Forelimb muscle (tissue), 1 donor: ENCODE measurements at places on chromosomes 7 and 10.
A peak's percentile ranks its signal among the peaks of the same experiment; 100 is the strongest.

- no peak for DNase-seq
Observed at GRCh38 chr7:83149466-83149865, 13.2 kb downstream of the PCLO start.

GRCh38 chr7:130988443-130988842 lies 254.4 kb upstream of the KLF14 start:
- no peak for DNase-seq

GRCh38 chr7:130281260-130281659 lies 11.7 kb upstream of the CPA4 start:
- DNase-seq, result peak; percentile 91

DNA sequence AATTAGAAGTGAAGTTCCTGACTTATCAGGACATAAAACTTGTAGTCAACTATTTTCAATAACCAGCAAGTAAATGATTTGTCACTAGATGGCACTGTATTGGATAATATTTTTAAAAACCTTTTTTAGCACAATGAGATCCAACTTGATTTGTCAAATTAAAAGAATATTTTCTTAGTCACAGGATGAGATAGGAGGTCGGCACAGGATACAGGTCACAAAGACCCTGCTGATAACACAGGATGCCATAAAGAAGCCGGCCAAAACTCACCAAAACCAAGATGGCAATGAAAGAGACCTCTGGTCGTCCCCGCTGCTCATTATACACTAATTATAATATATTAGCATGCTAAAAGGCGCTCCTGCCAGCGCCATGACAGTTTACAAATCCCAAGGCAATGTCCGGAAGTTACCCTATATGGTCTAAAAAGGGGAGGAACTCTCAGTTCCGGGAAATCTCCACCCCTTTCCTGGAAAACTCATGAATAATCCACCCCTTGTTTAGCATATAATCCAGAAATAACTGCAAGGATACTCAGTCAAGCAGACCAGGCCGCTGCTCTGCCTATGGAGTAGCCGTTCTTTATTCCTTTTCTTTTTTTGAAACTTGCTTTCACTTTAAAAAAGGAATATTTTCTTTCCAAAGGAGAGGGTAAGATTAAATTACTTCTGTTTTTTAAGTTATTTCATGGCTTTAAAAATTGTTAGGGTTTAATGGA lies 255.7 kb upstream of the MKLN1 start:
- DNase-seq, result no peak

- no peak for DNase-seq
Observed at GRCh38 chr10:132133449-132134240, 53.1 kb upstream of the DPYSL4 start.

- DNase-seq, result no peak
Observed at GRCh38 chr7:130322615-130323014, 22.0 kb upstream of the CPA5 start.

DNA sequence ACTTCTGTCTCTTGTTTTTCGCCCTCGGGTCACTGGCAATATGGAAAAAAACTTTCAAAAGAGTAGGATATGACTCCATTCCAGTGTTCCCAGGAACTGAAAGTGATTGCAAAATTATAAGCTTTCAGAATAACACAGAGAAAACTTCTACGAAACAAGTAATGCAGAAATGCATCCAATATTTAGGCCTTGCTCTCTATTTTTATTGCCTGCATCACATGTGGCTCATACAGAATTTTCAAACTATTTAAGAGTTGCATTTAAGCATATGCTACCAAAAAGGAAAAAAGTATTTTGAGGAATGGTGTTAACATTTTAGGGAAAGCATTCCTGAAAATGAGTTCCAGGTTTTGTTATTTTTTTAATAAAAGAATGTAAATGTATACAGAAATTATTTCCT lies 228.0 kb downstream of the CACNB2 start:
- DNase-seq, result no peak

DNA sequence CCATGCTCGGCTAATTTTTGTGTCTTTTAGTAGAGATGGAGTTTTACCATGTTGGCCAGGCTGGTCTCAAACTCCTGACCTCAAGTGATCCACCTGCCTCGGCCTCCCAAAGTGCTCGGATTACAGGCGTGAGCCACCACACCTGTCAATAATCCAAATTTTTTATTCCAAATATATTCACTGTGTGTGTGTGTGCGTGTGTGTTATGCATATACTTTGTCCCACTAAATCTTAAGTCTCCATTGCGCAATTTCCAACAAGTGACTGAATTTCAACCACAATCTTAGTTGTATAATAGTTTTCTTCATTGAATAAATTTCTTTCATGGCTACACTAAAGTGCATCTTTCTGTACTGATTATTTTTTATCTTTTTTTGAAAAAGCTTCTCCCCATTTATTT lies 2.7 kb downstream of the KRIT1 start:
- DNase-seq, result no peak

GRCh38 chr10:35412900-35413491 lies 76.7 kb downstream of the CCNY start:
- no peak for DNase-seq

DNA sequence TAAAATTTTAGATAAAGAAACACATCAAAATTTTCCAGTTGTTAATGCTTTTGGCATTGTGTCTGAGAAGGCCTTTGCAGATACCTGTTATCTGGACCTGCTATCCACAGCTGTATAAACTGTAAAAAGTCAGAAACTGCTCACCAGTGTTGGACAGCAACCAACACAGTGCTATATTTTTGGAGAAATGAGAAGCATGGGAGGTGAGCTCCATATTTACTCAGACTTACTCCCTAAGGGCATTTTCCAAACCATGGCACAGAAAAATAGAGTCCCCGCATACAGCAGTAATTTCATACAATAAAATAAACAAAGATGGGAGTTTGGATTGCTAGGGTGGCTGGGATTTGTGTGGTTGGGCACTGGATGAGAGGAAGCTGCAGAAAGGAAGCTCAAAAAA lies 136.3 kb upstream of the GLI3 start:
- no peak for DNase-seq

DNA sequence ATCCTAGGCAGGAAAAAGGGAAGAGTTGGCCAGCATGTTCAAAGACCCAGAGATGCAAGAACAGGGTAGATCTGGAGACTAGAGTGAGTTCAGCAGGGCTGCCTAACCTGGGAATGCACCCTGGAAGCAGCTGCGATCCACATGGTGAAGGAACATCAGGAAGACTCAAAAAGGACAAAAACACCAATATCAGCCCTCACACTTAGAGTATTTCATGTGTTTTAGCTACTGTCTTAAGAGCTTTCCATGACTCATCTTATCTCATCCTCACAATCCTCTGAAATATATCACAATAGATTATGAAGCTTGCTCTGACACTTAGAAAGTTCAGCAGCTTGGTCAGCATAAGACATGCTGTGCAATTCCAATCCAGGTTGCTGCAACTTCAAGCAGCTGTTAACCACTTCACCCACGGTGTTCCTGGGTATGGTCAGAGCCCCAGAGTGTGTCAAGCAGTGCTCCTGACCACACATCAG lies 380.9 kb downstream of the PARD3 start:
- DNase-seq, result no peak

DNA sequence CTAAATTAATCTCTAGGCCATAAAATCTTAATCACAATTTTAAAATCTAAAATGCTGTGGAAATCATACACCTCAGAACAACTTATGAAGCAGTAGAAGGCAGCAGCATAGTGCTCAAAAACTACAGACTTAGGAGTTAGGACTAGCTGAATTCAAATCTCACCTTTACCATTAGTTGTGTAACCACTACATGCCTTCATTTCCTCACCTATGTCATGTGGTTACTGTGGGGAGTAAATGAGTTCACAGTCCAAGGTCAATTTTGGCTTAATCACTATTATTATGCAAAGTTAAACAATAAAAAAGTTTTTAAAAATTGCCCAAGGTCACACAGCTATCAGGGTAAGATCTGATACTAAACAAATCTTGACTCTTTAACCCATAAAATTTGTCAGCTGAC lies 37.0 kb downstream of the SNX13 start:
- DNase-seq, result no peak

DNA sequence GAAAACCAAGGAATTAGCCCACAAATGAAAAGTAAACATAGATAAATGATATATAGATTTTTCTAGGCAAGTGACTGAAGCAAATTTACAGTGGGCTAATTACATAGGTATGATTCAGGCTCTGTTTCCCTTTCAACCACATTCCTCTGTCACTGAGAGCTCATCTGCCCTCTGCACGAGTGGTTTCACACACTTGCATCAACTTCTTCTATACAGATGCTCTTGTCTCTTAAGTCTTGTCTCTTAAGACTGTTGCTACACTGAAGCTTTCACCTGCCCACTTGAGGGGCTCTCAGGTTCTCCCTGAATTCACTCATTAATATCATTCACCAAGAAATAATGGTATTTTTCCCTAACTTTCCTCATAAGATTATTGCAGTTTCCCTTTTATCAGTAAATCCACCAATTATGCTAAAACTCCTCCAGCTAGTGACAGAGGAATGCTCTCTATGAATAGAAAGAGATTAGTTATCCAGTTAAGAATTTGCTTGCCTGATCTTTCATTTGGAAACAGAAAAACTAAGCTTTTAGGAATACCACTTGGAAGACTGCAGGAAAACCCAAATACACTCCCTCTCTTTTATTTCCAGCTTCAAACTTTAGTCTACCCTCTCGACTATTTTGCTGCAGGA lies 95.7 kb downstream of the ELAPOR2 start:
- no peak for DNase-seq

GRCh38 chr7:143217806-143218205 lies 4.0 kb upstream of the TAS2R40 start:
- DNase-seq, result no peak

DNA sequence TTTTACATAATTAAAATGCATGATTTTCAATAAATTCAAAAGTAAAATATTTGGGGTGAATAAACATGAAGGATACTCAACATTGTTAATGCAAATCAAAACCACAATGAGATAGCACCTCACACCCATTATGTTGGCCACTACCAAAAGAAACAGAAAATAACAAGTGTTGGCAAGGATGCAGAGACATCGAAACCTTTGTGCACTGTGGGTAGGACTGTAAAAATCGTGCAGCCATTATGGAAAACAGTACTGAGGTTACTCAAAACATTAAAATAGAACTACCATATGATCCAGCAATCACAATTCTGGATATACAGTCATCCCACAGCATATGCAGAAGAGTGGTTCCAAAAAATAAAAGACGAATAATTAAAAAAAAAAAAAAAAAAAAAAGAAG lies 13.1 kb downstream of the EZH2 start:
- DNase-seq, result no peak

- DNase-seq, result no peak
Observed at GRCh38 chr10:48603421-48604038, 1.3 kb downstream of the ARHGAP22 start.

- no peak for DNase-seq
Observed at GRCh38 chr10:118633786-118634185, 38.3 kb upstream of the PRLHR start.

GRCh38 chr10:69910561-69910960 lies 108.9 kb downstream of the COL13A1 start:
- no peak for DNase-seq

GRCh38 chr10:59894114-59894513 lies 12.2 kb downstream of the CCDC6 start:
- DNase-seq, result no peak

GRCh38 chr10:121578298-121578697 lies 19.9 kb downstream of the FGFR2 start:
- DNase-seq, result no peak

DNA sequence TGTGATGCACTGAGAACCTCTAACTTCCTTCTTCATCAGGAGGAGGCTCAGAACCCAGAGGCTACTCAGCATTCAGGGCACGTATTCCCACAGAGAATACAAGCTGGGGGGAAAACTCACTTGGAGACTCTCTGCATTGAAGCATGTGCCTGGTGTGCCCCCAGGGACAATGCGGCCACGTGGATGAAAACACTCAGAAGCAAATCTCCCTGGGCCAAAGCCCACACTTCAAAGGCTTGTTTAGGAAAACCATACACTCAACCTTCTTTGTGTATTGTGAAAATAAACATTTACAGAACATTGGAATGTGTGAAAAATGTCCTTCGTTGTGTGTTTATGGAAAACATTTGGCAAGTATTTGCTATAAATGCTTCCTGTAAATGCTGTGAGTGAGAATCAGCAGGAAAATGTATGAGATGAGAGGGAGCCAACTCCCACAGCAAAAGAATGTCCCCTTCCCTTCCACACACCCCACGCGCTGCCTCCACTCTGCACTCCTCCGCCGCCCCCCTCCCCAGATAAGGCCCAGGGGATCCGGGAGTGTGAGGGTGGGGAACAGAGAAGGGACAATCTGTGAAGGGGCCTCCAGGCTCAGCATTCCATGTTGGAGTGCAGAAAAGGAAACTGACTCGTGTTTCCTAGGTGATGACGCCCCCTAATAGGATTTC lies 339.5 kb downstream of the ELMO1 start:
- DNase-seq, result no peak

GRCh38 chr7:55526770-55527169 lies 45.5 kb downstream of the VOPP1 start:
- no peak for DNase-seq

DNA sequence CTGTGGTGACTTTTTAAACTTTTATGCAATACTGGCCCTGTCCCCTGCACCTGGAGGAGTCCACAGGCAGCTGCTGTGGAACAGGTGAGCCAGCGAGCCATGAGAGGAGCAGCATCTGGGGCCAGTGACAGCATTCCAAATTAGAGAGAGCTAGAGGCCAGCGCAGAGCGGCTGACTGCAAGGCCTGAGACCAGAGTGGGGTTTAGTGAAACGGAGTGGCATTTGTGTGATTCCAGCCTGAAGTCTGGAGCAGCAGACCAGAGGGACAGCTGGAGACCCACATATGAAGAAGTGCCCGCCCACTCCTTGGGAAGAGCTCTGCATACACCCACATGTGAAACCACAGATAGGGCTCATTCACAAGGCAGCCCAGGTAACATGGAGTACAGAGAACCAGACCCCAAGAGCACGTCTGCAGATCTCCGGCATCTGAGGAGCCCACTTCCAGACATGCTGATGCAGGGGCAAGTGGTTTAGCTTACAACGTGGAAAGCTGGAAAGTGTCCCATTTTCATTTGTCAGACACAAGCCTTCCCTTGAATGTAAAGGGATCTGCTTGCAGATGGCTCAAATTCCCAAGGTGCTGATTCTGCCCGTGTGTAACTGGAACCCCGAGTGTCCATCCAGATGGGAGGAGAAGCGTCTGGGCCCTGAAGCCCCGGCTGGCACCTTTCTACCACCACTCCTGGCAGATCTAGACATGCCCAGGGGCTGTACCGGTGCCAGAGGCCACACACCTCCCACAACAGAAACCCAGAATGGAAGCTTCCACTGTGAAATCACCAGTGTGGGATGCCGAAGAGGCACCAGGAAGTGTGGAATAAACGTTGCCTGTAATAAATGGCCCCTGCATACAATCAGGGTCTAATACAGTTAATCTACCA lies 256.0 kb upstream of the TCERG1L start:
- DNase-seq, result no peak

GRCh38 chr10:123380491-123381085 lies 226.4 kb downstream of the BUB3 start:
- DNase-seq, result no peak

DNA sequence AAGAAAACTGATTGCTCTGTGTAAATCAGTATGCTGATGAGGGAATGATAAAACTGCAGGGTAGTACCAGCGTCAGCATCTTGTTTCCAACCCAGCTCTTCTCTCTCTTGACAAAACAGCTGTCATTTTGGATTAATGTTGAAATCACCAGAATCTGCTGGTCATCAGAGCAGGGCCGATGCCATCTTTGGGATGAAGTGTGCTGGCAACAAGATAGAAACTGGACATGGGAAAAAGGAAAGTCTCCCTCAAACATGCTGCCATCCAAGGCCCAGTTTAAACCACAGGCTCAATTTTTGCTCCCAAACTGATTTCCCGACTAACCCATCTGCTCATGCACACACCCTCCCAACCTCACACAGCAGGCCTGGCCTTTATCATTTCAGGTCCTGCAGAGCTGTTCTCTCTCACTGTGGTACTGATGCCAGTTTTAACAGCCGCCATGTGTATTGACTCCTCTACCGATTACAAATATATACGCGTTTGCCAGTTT lies 285.2 kb downstream of the AUTS2 start:
- DNase-seq, result no peak
